GM12892 (cell line): ENCODE measurements at places on chromosomes 1 and 21.

- no peak for DNase-seq
These were observed 27.6 kb downstream of the SKI start for GRCh38 chr1:2255420-2256369.

GRCh38 chr1:6301526-6301925 is 40.6 kb upstream of the GPR153 start:
- no peak for DNase-seq

DNA sequence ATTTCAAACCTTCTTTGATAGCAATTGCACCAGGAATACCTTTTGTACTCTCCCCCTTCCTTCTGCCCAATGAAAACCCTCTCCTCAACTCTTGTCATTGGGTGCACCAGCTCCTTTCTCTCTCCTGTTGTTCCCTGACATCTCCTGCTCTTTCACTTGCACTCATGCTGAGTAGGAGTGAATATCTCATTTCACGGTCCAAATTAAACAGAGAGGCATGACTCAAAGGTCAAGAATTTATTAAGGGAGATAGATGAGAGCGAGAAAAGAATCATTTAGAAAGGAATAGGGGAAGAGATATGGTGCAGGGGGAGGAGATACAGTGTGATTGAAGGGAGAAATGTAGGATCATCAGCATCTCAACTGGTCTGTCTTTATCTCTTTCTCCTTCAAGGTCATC is 22.1 kb downstream of the AIM2 start:
- DNase-seq: no peak

DNA sequence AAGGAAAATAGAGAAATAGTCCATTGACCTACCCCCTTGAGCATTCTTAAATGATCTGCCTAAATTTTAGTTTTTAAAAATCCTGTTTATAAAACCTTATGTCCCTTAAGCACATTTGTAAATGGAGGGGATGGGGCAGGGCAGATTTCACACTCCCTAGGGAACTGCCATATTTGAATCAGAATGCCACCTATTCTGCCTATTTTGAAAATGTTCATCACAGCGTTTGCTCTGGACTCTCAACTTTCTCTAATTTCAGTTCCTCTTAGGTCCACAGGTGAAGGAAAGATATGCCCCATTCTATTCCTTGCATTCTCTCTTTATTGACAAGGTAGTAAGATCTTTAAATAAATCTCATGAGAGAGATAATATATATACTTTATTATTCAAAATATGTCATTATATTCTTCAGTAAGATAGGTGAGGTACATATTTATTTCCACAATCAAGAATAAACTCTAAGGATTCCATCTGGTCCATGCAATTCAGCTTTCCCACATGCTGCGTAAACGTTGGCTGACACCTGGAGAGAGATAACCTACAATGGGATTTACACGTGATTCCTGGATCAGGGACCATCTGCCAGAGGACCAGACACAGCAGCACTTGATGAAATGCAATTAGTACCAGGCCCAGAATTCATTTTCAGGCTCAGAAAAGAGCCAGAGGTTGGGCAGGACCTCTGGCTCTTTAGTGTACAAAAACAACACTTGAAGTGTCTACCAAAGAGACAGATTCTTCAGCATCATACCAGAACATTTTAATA is 1.2 kb upstream of the LPGAT1 start:
- no peak for DNase-seq

- no peak for DNase-seq
These were observed 80.1 kb downstream of the FCRL5 start for GRCh38 chr1:157472056-157472701.

GRCh38 chr1:3019007-3019515 is 2.2 kb upstream of the ACTRT2 start:
- no peak for DNase-seq

- DNase-seq: no peak
These were observed 1.2 kb upstream of the EPHA10 start for GRCh38 chr1:37765916-37766664.

DNA sequence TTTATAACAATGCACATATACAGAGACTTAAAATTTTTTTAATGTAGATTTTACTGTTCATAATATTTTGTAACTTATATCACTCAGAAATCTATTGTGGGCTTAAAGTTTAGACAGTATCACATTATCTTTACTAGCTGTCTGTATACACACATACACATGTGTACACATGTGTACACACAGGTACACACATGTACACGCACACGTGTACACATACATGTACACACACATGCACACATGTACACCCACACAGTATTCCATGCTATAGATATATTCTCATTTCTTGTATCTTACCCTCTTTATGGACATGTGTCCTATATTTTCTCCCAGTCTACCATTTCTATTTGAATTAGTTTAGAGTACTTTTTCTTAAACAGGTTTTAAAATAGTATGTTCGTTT is 123.3 kb downstream of the USP25 start:
- DNase-seq: no peak

GRCh38 chr1:176515310-176515709 is 52.3 kb downstream of the PAPPA2 start:
- no peak for DNase-seq

DNA sequence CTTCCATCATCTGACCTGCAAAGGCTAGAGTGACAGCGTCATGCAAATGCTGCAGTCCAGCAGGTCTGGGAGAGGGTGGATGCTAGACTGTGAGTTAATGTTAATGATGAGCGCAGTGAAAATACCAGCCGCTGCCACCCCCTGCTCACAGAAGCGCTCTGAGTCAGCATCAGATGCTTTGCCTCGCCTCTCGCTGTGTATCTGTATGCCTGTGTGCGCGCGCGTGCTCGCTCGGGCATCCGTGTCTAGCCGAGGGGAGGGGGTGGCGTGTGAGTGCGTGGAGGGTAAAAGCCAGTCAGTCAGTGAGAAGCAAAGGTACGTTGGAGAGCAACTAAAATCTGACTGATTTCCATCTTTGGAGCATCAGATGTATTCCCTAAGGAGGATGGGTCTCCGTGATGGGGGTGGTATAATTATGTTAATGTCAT is 858.7 kb downstream of the USP25 start:
- DNase-seq: no peak

GRCh38 chr1:31755197-31755611 is 8.9 kb downstream of the ADGRB2 start:
- DNase-seq: no peak

GRCh38 chr1:119768778-119769177 is at the start of gene HMGCS2:
Gene HMGCS2, minus strand, starts transcription at chr1:119768905. Its CDS starts 61 bp downstream, at chr1:119768844.
- no peak for DNase-seq

DNA sequence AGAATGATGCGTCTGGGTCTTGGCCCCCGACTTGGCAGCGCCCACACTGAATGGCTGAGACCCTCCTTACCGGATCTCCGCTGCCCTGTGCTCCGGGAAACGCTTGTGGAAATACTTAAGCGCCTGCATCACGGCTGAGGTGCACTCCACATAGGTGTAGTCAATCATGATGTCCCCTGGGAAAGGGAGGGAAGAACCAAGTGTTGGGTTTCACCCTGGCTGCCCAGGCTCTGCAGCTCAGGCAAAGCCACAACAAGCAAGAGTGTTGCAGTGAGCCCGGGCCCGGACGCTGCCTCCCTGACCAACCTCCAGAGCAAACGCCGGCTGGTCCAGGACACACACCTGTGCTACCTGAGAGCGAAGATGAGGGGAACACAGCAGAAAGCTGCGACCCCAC is 21.5 kb upstream of the SPATC1L start:
- no peak for DNase-seq

DNA sequence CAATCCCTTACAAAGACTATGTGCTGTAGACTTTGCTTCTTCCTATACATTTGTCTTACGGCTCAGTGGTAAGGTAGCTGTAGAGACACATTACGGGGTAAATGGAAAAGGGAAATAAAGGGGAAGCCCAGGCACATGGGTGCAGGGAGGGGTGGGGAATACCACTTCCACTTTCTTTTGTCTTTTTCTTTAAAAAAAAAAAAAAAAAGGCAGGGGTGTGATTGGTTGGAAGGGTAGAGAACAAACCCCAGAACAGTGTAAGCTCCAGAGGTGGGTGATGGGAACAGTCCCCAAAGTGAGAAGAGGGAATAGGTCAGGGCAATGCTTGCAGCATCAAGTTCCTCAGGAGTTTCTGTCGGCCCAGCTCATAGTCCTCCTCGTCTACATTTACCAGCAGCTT is 3.9 kb downstream of the NIT1 start:
- no peak for DNase-seq

- DNase-seq: no peak
These were observed 21.3 kb upstream of the ATF3 start for GRCh38 chr1:212587016-212587887.

- no peak for DNase-seq
These were observed 14.2 kb downstream of the RIMS3 start for GRCh38 chr1:40651138-40651857.

DNA sequence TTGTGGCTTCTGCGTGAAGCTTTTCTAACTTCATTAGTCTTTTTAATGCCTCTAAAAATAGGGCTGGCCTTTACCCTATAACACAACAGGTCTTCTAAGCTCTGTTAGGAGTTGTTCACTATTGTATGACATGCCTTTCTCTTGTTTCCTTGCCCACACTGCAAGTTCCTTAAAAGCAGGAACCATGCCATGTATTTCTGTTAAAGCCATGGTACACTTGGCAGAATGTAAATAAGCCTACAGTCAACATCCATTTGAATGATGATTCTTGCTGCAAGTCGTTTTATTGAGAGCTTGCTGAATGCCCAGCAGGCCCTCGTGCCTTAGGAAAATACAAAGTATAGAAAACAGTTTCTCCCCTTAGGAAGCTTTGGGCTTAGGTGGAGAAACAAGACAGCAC is 214.6 kb downstream of the DUSP10 start:
- DNase-seq: no peak

GRCh38 chr1:10249808-10250457 is 39.6 kb downstream of the KIF1B start:
- no peak for DNase-seq

DNA sequence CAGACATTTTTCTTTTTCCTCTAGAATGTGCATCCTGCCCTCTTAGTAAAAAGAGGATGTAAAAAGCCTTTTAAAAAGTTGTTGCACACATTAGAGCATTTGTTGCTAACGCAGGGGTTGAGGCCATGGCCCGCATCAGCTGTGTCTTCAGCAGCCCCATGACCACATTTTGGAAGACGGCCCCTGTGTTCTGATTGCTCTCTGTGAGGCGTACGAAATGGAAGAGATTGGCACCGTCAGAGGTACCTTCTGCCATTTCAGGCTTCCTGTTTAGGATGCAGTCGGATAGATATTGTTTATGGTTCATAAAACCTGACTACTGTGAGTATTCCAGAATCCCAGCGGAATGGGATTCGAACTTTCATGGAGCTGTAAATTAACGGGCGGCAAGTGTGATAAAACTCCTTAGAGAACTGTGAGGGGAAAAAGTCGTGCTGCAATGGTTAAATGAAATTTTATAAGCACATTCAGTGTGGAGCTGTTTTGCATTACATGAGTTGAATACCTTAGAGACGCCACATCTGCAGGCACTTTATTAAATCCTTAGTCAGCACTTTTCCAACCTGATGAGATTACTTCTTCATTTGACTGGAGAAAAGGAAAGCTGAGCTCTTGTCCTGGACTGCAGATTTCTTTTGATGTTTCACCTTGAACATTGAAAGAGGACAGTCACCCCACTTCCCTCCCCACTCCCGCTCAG is 273.9 kb downstream of the TM2D1 start:
- no peak for DNase-seq

DNA sequence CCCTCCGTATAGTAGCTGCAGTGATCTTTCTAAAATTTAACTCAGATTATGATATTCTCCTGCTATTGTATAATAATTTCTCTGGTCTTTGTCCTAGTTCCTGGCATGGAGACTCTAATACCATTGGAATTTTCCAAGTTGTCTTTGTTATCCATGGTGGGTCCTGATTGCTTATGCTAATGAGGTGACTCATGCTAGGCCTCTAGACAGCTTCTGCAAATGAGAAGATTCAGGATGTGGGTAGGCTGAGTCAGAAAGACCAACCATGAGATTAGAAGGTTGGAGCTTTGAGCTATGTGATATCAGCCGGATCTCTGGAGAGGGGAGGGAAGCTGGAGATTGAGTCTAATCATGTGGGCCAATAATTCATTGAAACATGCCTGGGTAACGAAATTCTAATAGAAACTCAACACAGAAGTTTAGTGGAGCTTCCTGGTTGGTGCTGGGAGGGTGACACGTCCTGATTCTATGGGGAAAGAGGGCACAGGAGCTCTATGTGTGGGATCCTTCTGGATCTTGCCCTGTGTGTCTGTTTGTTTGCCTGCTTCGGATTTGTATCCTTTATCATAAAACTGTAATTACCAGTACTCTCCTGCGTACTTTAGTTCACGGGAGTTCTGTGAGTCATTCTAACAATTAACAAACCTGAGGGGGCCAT is 73.2 kb upstream of the CNIH3 start:
- DNase-seq: no peak

- DNase-seq: peak; percentile 48
These were observed 659 bp downstream of the AGO1 start for GRCh38 chr1:35883635-35884101.

GRCh38 chr1:111707906-111708305 is 31.3 kb downstream of the INKA2 start:
- no peak for DNase-seq

DNA sequence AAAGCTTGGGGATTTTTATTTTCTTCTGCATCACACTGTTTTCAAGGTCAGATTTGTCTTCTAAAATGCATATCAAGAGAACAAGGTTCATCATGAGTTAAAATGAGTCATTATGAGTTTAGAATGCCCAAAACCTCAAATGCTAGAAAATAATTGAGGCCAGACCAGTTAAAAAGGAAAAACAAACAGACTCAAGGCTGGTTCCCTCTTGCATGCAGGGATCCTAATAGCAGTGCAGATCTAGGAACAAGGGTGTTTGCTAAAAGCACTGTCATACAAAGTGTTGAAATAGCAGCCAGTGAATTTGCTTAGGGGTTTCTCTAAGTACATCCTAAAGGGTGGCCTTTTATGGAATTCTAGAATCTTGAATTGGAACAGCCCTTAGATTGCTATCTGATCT is 15.3 kb downstream of the BEND5 start:
- DNase-seq: no peak

- DNase-seq: no peak
These were observed 416.8 kb downstream of the NPHP4 start for GRCh38 chr1:5575396-5575940.

DNA sequence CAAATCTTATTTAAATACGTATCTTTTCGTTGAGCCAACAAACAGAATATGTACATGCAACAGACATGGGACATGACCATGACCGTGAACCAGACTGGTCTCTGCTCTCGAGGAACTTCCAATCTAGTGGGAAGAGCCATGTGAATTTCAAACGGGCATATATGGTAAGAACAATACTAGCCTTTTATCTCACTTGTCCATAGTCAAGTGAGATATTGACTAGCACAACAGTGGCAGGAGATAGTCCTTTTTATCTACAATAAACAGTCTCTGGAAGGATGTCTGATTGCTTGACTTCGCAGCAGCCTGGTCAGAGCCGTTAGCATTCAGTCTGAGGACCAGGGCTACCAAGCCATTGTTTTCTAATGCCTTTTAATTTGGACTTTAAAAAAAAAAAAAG is 12.6 kb upstream of the PLA2G2C start:
- no peak for DNase-seq
